ENCODE measurements at places on chromosomes 3 and 15. TPM values are rescaled to one million over a fixed set of nuclear protein-coding genes. Genes with fewer than 3 reads are reported as not detected.

Gene SH3BP5
- 14.0 TPM for total RNA-seq

Gene ROPN1
- not detected for total RNA-seq

Gene COL8A1
- total RNA-seq: 1.6 TPM

Gene SSUH2
- total RNA-seq: 0.11 TPM

Gene IL17RD
- total RNA-seq: 0.54 TPM

Gene CAMK2N2
- not detected for total RNA-seq

Gene PLCD1
- 88.8 TPM for total RNA-seq

Gene OCA2
- total RNA-seq: under 0.01 TPM

Gene WNT7A
- total RNA-seq: 6.8 TPM

Gene SMCO1
- not detected for total RNA-seq

Gene GOLGA8T
- total RNA-seq: not detected

Gene SLC9C1
- total RNA-seq: not detected

Gene PFKFB4
- total RNA-seq: 87.2 TPM

Gene INSYN1
- total RNA-seq: under 0.01 TPM

Gene AMOTL2
- 300 TPM for total RNA-seq

Data from placental epithelial cell (primary cell).